ENCODE measurements at places on chromosomes 1 and 21. TPM values are rescaled to one million over a fixed set of nuclear protein-coding genes. Genes with fewer than 3 reads are reported as not detected.

Gene RHD
- not detected for total RNA-seq

Gene RAB13
- total RNA-seq = 127 TPM

Gene LZIC
- total RNA-seq = 25.8 TPM

Gene ZNF593OS
- total RNA-seq = not detected

Gene ABCG1
- 18.7 TPM for total RNA-seq

Gene CLCA1
- 0.15 TPM for total RNA-seq

Gene SPRR2F
- not detected for total RNA-seq

Gene SSR2
- 152 TPM for total RNA-seq

Gene HHAT
- 3.9 TPM for total RNA-seq

Gene HOOK1
- 0.51 TPM for total RNA-seq

Gene RAB42
- total RNA-seq = 2.0 TPM

Gene RGL1
- 24.0 TPM for total RNA-seq

GRCh38 chr1:4526747-4527146, 127.7 kb upstream of the AJAP1 start:
- DNase-seq = no peak

GRCh38 chr1:41950820-41951219, 32.1 kb upstream of the HIVEP3 start:
- no peak for DNase-seq

DNA sequence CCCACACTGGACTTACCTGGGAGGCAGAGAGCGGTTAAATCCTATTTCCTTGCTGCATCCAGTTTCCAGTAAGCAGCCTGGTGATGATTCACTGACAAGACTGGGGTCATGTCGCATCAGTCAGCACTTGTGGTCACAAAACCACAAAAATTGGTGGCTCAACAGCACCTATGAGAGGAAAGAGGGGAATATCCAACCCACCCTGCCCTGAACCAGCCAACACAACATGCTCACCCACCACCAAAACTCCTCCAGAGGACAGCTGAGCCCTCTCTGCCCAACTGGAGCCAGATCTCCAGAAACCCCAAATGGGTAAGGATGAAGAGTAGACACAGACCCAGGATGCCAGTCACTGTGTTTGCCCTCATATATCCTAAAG, 64.0 kb downstream of the CD46 start:
- no peak for DNase-seq

DNA sequence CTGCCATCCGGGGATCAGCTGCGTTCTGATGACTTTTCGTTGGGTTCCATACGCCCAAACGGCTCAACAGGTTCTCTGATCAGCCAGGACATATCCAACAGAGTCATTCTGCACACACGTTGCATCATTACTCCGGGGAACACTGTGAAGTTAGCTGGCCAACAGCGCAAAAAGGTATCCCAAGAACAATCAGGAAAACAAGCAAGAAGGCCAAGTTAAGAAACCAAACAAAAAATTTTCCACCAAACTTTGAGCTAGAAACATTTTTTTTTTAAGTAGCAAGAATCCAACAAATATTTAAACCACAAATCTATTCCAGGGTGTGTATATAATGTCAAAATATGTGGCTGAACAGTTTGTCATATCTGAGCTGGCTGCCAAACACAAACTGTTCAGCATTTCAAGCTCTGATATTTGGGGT, 29.2 kb downstream of the NID1 start:
- no peak for DNase-seq

DNA sequence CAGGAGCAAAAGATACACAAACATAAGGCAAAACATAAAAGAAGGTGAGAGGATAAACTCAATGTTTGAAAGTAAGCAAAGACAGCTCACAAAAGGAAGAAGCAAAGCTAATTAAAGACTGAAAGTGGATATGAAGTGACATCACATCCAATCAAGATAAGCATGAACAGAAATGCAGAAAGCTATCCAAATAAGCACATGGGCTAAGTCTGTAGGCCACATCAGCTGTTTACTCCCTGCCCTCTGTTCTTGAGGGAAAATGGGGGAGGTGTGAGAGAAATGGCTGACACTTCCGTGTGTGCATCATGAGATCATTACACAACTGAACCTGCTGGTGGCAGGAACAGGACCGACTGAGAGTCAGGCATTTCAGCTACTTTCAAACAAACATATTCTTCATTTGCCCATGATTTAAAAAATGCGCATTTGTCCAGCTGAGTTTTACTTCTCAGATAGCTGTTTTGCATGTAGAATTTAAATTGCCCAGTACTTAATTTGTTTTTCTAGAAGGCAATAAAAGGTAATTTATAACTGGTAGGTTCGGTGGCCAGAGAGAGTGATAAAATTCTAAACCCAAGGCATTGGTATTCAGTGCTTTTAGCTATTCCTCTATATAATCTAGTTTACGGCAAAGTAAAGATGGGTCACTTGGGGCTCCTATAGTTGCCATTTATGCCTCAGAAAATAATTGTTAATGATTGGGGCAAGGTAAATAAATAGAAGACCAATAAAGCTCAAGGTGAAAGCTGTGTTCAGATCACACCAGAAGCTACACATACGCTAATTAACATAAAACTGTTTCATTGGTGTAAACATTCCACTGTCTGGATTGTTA, 27.2 kb upstream of the MAN1A2 start:
- no peak for DNase-seq

GRCh38 chr1:31110846-31111245, 45.3 kb upstream of the PUM1 start:
- no peak for DNase-seq

DNA sequence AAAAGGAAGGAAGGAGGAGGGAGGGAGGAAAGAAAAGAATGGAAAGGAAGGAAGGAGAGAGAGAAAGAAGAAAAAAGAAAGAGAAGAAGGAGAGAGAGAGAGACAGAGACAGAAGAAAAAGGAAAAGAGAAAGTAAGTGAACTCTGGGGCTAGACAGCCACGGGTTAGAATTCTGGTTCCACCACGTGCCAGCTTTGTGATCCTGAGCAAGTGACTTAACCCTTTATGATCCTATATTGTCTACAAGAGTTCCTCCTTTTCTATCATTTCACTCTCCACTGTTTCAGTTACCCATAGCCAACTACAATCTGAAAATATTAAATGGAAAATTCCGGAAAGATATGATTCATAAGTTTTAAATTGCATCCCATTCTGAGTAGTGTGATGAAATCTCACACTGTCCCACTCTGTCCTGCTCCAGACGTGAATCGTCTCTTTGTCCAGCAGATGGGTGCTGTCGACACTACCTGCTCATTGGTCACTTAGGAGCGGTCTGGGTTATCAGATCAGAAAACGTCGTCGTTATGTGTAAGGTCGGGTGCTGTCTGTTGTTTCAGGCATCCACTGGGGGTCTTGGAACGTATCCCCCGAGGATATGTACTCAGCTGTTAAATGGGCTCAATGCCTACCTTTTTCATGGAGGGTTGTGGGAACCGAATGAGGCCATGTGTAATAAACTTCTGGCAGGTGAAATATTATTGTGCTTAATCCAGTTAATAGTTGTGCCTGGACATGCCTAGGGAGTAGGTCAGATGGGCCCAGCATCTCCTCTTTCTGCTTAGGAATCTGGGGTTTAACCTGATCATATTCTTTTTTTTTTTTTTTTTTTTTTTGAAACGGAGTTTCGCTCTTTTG, 19.1 kb downstream of the TMEM51 start:
- DNase-seq = no peak

DNA sequence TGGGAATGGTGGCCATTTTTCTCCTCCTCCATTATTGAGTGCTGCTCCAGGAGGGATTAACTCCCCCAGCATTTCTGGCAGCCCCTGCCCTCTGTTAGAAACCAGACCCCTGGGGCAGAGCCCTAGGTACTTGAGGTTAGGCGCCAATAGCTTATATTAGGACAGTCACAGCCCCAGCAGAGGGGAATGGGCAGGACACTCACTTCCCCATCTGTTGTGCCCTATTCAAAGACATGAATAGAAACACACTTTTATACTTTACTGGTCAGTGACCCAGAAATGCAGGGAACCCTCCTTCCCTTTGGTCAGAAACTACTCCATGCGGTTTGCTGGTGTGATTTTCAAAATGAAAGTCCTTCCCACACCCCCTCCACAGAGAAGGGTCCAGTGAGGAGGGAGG, 267.7 kb downstream of the PTBP2 start:
- DNase-seq = no peak

- DNase-seq = no peak
These were observed 285.9 kb upstream of the C1orf87 start for GRCh38 chr1:60359431-60359830.

DNA sequence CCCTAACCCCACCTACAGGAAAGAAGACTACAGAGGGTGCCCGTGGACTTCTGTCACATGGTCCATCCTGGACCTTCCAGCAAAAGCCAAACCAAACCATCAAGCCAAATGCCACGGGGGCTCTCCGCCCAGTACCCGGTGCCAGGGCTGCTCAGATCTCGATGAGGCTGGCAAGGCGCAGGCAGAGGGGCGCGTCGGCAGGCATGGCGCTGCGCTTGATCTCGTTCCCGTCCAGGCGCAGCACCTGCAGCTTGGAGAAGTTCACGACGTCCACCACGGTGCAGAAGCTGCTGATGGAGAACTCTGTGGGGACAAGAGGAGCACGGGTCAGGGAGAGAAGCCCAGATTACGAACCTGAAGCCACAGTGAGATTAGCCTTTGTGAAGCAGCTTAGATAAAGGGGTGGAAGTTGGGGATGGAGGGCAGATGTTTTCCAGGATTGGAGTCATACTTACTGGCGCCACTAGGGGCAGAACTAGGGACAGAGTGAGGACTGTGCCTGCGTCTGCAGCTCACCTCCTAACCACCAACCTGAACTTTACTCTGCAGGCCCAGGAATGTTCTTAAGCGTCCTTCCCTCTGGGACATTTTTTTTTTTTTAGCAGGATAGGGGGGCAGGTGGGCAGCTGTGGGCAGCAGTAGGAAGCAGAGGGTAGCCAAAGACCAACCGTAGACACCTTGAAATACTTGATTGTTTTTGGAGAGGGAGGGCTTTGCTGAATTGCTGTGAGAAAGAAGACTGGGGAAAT, 8.6 kb downstream of the FMOD start:
- DNase-seq = no peak

DNA sequence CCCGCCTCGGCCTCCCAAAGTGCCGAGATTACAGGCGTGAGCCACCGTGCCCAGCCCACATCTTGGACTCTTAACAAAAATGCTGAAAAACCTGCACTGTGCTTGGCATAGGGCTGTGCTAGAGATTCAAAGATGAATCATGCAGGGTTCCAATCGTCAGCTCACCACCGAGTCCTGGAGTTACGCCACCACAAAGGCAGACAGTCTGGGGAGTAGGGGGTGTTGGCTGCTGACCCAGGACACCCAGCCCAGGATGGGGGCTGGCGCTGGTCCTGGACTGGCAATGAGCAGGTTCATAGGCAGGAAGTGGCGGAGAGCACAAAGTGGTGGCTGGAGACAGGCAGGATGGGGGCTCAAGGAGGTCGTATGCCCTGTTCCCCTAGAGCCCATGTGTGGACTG, 16.0 kb downstream of the PSRC1 start:
- DNase-seq = peak; percentile 26

DNA sequence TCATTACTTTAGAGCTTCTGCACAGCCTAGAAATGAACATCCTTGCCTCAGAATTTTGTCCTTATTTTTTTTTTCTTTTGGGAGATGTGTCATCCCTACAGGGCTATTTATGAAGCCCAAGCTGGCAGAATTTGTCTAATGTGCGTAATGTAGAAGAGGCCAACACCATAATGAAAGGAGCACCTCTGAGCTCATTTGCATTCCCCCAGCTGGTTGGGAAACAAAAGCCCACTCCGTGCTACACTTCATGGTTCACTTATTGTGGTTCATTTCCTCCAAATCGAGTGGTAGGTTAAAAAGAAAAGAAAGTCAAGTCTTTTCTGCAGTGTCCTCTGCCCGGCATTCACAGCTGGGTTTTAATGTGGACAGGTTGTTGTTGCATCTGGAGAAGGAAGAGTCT, 73.5 kb downstream of the KAZN start:
- DNase-seq = no peak

DNA sequence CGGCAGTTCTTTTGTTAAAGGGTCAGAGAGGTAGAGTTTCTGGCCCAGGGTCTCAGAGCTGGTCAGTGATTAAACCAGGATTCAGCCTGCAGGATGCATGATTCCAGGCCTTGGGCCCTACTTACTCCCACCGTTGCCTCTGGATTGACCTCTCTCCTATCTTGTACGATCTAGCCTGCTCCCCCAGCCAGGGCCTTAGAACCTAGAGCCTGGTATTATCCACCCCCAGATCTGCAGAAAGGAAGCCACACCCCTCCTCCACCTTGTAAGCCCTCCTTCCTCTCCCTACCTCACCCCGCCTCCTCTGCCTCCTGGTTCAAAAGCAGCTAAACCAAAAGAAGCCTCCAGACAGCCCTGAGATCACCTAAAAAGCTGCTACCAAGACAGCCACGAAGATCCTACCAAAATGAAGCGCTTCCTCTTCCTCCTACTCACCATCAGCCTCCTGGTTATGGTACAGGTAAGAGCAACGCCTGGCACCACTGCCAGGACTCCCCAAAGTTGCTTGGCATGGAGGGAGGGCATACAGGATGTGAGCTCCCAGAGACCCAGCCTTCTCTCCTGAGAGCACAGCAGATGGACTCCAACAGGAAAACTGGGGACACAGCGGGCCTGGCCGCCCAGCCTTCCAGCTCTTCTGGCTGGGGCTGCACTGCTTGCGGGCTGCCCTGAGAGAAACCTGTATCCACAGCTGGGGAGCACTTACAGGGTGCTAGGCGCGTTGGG, at the start of gene CD52:
CD52 (plus strand) TSS at position 347 of the 726 bp plus-strand sequence; CDS start at position 407, 60 bp downstream.
- DNase-seq = no peak

- no peak for DNase-seq
These were observed 213.5 kb upstream of the PTGFR start for GRCh38 chr1:78277253-78277652.

- DNase-seq = peak; percentile 10
These were observed 31.6 kb downstream of the VWA5B1 start for GRCh38 chr1:20322081-20322824.

GRCh38 chr1:171530676-171531075, 45.3 kb downstream of the PRRC2C start:
- DNase-seq = no peak

DNA sequence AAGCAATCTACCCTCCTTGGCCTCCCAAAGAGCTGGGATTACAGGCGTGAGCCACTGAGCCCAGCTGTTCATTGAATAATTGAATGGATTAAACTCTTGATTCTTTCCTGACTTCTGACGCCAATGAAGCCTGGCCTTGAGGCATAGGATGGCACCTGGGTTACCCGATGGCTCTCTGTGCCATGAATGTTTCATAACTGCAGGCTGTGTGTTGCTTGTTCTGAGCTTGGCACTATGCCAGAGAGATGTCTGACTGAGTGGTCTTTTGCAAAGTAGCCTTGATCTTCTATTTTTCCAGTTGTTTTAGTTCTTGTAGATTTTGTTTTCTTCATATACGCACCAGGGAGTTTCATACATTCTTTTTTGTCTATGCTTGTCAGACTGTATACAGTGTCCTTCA, 38.5 kb upstream of the AK4 start:
- DNase-seq = no peak

Data from aorta (tissue), 5 donors.